ENCODE measurements at places on chromosomes 2 and 18.

GRCh38 chr2:607172-607571 is 70.0 kb downstream of the TMEM18 start:
- DNase-seq: no peak

DNA sequence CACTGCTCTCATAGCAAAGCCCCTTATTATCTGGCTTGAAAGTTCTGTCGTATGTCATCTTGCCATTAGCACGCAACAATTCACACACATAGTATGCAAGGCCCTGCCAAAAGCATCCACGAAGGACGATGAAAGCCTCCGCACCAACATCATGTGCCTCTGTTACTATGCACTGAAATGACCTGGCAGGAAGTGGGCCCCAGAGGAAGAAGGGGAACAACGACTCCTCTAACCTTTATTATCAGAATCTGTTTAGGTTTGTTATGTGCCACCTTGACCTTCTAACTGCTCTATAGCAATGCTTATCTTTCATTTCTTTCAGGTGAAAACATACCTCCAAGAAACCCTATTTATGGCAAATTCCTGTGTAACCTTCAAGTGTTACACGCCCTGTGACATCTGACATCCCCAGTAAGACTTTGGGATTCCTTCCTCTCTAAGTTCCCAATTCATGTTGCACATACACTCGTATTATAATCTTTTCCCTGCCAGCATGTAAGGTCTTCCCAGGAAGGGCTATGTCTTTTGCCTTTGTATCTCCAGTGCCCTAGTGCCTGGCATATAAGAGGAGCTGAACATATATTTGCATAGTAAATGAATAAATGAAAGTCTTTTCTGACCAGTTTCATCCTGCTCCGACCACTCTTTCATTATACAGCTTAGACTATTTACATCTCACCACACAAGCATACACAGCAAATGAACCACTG is 7.0 kb upstream of the NDUFV2 start:
- no peak for DNase-seq

- DNase-seq: no peak
Measured at GRCh38 chr2:107002735-107003134, 116.8 kb upstream of the ST6GAL2 start.

GRCh38 chr2:85785027-85785822 is 31.4 kb downstream of the ATOH8 start:
- no peak for DNase-seq

DNA sequence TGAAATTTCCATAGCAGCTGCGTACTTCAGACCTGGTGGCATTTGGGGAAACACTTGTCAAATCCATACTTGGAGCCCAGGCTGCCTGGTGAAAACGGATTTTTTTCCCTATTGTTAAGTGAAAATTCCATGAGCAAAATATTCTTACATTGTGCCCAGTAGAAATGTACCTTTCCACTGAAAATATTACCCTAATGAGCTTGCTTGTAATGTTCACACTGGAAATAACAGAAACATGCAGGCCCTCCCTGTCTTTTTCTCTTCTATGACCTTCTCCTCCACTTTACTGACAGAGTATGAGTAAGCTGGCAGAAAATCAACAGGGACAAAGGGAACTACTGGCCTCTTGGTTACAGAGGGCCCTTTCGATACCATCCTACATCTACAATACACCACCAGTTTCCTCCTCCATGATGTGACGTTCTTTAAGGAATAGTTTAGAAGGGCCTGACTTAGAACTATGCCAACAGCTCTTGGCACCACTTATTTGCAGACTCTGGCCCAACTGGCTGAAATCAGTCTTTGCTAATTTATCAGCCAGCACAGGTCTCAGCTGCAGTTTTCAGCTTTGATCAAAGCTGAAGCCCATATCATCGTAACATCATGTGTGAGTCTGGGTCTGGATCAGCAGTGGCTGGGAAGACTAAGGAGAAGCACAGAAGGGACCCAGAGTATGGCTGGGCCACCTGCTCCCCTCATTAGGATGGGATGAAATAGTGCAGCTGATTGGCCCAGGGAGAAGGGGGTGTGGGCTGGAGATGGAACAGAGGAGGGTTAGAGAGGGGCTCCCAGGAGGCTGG is 272.2 kb upstream of the ID2 start:
- no peak for DNase-seq

DNA sequence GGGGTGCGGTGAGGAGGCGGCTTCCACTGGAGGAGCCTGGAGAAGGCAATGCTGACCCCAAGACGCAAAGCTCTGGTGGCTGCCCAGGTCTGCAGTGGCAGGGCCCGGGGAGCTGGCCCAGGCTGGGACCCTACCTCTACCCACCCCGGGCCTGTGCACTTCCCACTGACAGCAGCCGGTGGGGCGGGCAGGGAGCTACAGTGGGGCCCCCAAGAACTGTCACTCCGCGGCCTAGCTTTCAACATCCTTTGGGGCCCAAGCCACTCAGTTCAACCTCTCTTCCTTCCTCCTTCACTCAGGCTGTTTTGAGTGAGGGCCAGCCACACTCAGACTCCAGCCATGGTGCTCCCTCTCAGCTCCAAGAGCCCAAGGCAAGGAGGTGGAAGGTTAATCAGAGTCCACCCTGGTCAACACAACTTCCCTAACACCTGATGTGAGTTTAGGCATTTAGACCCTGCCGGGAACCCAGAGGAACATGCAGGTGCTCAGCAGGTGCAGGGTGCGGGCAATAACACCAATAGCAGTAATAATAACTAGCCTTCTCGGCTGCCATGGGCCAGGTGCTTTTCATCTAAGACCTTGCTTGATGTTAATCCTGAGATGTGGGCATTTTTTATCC is 93.6 kb downstream of the ZFP36L2 start:
- no peak for DNase-seq

DNA sequence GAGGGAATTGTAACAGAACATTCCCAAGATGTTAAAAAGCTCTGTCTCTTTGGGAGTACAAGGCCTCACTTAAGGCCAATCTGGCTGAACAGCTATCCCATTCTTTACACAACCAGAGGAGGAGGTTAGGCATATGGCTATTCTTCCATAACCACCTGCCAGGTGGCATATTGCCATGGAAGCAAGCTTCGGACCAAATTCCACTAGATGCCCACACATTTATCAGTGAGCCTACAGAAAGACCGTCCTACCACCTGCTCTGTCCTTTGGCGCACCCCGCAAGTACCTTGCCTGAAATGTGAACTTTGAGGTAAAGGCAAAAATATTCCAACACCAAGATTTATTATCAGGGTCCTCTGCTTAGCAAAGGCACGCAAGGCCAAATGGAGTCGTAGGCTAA is 519.9 kb upstream of the TNP1 start:
- peak; percentile 27 for DNase-seq

- no peak for DNase-seq
Measured at GRCh38 chr18:49944663-49945062, 131.3 kb upstream of the ACAA2 start.

DNA sequence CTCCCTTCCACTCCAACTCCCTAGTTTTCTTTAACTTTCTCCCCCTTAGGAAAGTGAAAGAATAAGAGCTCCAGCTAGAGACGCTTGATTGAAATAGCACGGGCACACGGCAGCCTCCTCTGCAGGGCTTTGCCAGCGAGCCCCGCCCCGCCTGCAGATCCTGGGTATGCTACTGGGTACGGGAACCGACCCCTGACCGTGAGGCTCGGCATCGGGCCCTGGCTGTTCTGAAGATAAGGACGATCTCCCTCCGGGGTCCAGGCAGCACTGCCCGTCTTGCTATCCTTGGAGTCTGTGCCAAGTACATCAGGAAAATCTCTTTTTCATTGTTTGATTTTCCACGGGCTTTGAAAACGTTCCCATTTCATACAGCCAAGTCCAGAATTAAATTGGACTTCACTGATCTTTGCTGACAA is 284.5 kb downstream of the MTX2 start:
- peak; percentile 58 for DNase-seq

DNA sequence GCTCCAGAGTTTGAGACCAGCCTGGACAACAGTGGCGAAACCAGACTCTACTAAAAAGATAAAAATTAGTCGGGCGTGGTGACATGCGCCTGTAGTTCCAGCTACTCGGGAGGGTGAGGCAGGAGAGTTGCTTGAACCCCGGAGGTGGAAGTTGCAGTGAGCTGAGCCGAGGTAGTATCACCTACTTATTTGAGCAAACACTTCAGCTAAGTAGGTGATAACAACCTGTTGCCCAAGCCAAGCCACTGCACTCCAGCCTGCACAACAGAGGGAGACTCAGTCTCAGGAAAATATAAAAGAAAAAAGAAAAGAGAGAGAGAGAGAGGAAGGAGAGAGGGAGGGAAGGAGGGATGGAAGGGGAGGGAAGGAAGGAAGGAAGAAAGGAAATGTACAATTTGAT is 21.3 kb downstream of the FER1L5 start:
- no peak for DNase-seq

GRCh38 chr2:72204786-72205503 is 57.3 kb upstream of the CYP26B1 start:
- no peak for DNase-seq

- no peak for DNase-seq
Measured at GRCh38 chr2:4962419-4962818, 729.8 kb upstream of the SOX11 start.

- DNase-seq: no peak
Measured at GRCh38 chr2:207482630-207483029, 47.1 kb upstream of the CREB1 start.

Data from cerebellar nuclear complex (tissue), 1 donor.